ENCODE measurements at places on chromosomes 6 and 20.

DNA sequence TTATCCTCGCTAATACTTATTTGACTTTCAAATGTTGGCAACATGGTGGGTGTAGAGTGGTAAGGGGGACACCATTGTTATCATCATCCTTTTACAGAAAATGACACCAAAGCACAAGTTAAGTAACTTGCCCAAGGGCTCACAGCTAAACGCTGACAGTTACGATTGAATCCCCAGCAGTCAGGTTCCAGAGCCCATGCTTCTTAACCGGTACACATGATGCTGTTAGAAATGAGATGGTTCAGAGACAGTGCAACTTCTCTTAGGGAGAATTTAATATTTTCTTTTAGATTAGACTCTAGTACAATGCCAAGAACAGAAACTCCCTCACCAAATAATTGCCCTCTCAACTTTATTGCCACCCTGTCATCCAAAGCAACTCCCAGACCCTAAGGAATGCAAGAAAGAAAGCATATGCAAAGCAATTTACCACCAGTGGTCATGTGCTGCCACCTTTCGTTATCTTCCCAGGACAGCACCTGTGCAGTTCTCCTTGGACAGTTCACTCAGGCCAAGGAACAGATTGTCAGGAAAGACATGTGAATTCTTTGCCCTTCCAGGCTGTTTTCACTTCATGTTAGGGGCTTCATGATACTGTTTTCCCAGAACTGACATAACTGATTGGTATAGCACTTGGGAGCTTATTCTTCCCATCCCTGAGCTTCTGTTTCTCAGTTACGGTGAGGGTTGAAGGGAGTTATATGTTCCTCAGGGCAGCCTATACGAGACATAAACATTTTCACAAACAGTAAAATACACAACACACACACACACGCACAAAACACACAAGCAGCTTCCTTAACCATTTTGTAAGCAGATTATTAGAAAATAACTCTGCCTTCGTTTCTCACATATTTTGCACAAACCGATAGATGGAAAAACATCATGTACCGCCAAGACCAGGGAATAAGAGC is 5.1 kb downstream of the HLA-DMA start:
- peak; percentile 3 for DNase-seq

DNA sequence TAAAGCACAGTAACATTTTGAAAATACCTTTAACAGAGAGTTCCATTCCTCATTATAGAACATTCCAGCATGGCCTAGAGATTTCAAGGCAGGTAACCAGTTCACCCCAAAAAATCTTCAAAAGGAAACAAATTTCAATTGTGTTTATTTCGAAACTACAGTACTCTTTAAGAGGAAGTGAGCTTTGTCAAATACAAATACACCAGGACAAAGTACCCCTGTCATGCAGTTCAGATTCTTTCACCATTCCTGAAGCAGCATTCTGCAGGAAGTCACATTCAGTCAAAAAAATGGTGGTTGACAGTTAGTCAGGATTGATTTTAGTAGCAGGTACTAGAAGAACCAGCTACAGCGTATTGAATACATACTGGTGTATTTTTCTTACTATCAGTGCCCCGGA is 89.6 kb upstream of the RIN2 start:
- DNase-seq = no peak

- no peak for DNase-seq
Observed at GRCh38 chr6:89985751-89986493, 91.7 kb downstream of the GJA10 start.

DNA sequence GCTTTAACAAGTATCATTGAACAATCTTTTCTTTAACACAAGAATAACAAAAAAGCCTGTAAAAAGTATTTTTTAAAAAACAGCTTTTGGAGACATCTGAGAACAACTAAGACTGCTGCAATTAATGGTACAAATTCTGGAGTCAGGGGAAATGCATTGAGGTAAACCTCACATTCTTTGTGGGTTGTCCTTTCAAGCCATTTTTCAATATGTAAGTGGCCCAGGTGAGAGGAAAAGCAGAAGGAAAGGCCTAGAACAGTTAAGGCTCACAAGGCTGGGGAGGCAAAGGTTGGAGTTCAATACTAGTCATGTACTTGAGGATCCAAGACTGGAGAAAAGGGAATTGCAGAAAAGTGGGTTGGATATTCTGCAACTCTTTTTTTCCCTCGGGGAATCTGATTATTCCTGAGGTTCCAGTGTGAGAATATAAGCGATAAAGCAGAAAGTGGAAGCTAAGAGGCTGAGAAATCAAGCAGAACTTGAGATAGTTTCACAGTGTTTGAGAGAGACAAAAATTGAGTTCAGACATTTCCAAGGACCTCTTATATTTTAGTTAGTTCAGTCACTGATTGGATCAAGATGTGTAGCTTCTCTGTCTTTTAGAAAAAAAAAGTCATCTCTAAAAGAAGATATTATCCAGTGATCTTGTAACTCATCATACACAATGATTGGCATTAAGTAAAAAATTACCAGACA is 25.0 kb upstream of the TXLNB start:
- DNase-seq = no peak

GRCh38 chr6:140076105-140076504 is 701.7 kb upstream of the CITED2 start:
- no peak for DNase-seq

DNA sequence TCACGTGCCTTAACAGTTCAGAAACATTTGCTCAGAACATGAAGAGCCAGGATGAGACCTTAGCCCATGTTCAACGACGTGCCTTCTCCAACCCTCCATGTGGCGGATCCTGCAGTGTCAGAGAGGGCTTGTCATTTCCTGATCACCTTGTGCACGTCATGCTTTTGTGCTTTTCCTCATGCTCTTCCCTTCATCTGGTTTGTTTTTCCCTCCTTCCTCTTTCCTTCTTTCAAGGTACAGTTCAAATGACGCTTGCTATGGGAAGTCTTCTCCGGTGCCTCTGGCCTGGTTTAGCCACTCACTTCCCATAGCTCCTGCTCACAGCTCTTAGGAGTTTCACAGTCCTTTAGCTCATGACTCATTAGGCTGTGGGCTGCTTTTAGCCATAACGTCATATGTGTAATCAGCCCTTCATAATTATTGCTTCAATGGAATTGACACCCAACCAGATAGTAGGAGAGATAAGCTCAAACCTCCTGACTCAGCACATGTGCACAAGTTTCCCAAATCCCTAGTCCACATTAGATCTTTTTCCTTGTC is 102.7 kb upstream of the CNKSR3 start:
- no peak for DNase-seq

DNA sequence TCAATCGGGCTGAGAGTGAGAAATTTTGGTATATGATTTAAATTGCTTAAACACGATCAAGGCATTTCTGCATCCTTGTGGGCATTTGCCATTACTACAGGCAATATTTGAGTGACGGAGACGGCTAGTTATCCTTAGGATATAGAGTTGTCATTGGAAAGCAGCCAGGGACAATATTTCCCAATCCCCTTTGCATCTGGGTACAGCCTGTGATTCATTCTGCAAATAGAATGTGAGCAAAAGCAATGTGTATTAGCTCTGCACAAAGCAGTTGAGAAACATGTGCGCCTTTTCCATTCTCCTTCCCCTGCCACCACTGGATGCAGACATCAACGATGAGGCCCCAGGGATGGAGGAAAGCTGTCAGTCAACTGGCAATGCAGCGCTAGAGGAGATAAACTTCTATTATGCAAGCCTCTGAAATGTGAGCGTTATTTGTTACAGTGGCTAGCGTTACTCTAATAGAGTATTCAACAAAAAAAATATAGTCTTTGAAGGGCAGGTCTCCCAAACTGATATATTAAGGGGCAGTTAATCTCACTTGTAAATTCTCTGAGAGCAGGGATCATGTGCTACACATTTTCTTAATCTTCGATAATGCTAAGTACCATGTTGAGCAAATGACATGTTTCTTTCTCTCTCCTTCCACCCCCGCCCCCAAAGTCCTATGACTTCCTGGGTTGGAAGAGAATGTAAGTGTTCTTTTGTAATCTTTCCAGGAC is 37.1 kb upstream of the NCOA3 start:
- no peak for DNase-seq

GRCh38 chr6:162963861-162964260 is 236.1 kb downstream of the PACRG start:
- DNase-seq = no peak

All from NCI-H1436 (cell line).